ENCODE measurements at places on chromosomes 13 and 19. TPM values are rescaled to one million over a fixed set of nuclear protein-coding genes. Genes with fewer than 3 reads are reported as not detected.

The CGB5 gene
- total RNA-seq, result not detected

The C1QTNF9 gene
- total RNA-seq, result not detected

The USHBP1 gene
- 0.30 TPM for total RNA-seq

The SLC7A10 gene
- not detected for total RNA-seq

The KLF1 gene
- total RNA-seq, result 1.2 TPM

The KIR2DL3 gene
- 0.12 TPM for total RNA-seq

The DCLK1 gene
- not detected for total RNA-seq

The ZFP82 gene
- total RNA-seq, result 4.4 TPM

The RAB20 gene
- 2.8 TPM for total RNA-seq

The ZNF540 gene
- total RNA-seq, result 0.38 TPM

The PRKD2 gene
- total RNA-seq, result 90.5 TPM

The SERTAD3 gene
- total RNA-seq, result 10.8 TPM

The LIPE gene
- 39.1 TPM for total RNA-seq

The KLK11 gene
- total RNA-seq, result not detected

The NOVA2 gene
- not detected for total RNA-seq

All from activated CD4-positive, alpha-beta T cell treated with anti-CD3 and anti-CD28 coated beads, Interleukin-2, amount 10 ng/mL, durations not matched to agents 24 days and 14 days (primary cell).